ENCODE measurements at places on chromosomes 7 and 10.

- DNase-seq = no peak
Measured at GRCh38 chr10:73398024-73398423, 15.8 kb downstream of the ANXA7 start.

DNA sequence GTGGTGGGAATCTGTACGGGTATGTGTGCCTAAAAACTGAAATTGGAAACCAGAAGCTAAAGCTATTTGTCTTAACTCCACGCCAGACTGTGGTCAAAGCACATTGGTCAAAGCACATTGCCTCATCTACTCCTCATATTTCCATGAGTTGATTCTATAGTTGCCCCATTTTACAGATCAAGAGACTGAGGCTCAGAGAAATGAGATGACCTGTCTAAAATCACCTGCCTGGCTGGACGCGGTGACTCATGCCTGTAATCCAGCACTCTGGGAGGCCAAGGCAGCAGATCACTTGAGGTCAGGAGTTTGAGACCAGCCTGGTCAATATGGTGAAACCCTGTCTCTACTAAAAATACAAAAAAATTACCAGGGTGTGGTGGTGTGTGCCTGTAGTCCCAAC is 21.7 kb upstream of the MNX1 start:
- no peak for DNase-seq

DNA sequence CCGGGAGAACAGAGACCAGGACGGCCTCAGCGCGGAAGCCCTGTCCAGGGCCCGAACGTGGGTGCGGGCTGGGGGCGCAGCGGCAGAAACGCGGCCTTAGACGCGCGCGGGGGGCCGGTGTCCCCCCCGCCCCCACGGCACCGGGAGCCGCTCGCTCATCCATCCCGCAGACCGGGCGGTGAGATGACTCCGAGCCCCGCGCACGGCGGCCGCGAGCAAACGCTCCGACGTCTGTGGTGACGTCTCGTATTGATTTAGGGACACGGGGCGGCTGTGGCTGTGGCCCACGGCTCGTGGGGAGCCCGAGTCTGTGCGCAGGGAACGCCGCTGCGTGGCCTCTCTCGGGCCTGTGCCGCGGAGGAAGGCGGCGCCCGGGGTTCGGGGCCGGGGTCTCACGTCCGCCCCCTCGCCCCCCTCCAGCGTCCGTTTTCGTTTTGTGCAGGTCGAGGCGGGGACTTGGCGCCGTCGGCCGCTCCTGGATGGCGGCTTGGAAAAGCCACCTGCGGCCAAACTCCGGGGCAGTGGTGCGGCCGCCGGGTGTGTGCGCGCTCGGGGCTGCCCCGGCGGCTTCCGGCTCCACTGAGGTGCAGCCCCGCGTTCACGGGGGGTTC is 1.0 kb upstream of the NKX6-2 start:
- no peak for DNase-seq

- DNase-seq = no peak
Measured at GRCh38 chr7:81416659-81417058, 353.2 kb downstream of the HGF start.

DNA sequence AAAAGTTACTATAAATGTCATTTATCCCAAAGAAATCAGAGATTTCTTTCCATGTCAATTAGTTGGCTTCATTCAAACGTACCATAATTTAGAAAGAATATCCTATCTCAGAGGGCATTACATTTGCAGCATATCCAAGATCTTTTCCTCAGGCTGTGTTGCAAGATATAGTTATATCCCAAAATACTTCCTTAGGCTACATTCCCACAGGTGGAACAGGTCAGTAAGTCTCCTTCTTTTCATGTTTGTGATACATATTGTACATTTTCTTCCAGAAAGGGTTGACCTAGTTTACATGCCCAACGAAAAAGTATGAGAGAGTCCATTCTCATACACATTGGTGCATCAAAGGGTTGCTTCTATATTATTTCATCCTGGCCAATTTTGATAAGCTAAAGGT is 26.9 kb upstream of the VWA2 start:
- DNase-seq = no peak

- DNase-seq = no peak
Measured at GRCh38 chr10:14833106-14833505, 4.7 kb downstream of the CDNF start.

DNA sequence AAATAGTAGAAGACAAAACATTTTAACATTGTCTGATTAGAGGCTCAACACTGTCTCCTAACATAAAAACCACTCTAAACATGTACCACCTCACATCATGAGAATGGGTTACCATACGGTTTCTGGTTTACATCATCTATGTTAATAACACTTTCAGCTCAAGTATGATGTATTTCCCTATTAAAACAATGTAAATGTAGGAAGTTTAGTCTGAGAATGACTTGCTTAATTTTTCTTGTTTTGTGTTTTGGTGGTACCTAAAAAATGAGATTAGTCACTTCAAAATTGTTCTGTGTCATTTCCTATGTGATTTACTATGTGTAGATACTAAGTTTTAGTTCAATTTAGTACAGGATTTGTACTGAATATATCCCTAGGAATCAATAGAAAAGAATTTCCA is 195.8 kb upstream of the SEMA3C start:
- DNase-seq = no peak

DNA sequence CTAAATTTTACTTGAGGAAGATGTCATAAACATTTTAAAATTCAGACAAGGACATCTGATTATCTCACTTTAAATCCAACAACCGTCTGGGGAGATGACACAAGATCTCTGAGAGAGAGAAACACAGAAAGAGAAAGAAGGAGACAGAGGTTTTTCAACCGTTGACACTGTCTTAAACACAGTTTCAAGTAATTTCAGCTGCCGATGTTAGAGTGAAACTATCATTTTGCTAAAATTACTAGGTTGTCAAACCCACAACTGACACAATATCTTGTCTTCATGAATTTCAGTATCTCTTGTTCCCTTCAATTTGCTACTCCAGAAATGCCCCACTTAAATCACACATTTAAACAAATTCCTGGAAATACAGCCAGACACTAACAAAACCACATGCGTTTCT is 174.8 kb downstream of the RAPGEF5 start:
- no peak for DNase-seq

DNA sequence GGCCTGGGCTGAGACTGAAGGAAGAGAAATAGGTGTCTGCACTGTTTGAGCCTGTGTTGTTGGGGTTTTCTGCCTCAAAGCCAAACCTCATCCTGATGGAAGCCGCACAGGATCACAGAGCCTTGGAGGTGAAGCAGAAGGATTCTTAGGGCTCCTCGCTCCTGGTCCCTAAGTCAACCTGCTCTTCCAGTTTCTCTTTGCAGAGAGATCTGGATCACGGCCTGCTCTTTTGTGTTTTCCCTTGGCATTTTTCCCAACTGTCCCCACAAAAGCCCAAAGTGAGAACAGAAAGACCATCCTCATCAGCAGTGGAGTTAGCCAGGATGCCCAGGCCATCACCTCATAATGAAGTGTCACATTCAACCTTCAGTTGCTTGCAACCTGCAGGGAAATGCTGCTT is 20.3 kb upstream of the PPIA start:
- DNase-seq = no peak

- peak; percentile 40 for DNase-seq
Measured at GRCh38 chr10:29896053-29896452, 163.3 kb downstream of the JCAD start.

DNA sequence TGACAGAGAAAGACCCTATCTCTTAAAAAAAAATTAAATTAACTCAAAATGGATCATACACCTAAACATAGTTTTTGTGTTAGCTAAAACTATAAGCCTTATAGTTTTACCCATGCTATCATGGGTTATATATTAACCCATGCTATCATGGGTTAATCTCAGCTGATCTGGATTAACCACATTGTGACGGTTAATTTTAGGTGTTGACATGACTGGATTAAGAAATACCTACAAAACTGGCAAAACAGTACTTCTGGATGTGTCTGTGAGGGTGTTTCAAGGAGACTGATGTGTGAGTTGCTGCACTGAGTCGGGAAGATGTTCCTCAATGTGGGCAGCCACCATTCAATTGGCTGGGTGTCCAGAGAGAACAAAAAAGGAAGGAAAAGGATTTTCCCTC is 44.3 kb upstream of the FXYD4 start:
- DNase-seq = no peak

DNA sequence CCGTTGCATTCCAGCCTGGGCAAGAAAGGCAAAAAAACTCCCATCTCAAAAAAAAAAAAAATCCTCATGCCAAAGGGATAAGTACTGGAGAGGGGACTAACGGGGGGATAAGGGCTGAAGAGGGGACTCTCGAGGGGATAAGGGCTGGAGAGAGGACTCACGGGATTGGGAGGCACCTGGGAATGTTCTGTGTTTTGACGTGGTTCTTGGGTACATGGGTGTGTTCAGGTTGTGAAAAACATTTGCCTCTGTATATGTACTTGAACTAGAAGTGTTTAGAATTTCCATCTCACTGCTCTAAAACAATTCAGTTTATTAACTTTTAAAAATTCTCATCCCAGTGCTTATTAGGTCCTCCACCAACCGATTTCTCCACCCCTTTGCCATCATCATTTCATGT is 4.5 kb downstream of the FKBP6 start:
- DNase-seq = no peak

GRCh38 chr7:150567169-150567568 is at the start of gene GIMAP4:
Gene GIMAP4, plus strand, starts transcription at chr7:150567390. Its CDS starts 2,512 bp downstream, at chr7:150569902.
- no peak for DNase-seq

DNA sequence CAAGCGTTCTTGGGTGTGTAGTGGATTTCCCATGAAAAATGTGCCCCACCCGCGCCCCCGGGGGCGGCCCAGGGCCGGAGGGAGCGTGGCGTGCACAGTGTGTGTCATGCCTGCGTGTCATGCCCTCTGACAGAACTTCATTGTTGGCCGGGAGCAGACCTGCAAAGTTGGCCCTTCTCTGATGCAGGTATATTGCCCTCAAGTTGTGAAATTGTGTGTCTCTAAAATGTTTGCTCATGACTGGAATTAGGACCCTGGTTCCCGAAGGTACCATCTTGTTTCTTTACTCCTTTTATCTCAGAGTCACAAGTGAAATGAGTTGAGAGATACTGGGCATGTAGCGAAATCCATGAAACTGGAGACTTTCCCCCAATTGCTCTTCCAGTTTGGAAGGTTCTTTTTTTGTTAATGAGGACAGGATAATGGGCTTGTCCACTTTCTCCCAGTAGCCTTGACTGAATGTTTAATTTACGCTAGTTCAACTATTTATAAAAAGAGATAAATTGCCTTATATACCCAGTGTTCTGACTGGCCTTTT is 26.2 kb downstream of the ADK start:
- no peak for DNase-seq

DNA sequence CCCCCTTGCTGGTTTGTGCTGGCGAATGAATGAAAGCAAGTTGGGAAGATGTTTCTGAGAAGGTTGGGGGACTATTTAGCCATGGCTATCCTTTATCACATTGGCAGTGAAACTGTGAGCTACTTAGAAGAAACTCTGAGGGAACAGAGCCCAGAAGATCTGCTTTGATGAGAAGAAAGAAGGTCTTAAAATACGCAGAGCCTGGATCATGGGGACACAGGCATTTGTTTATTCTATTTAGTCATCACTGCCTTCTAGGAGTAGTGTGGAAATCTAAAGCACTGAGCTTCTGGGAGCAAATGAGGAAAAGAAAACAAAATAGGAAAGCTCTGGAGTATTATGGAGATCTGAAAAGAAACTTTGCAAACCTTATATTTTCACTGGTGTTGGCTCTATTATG is 28.5 kb downstream of the CPED1 start:
- no peak for DNase-seq

GRCh38 chr10:116744163-116744753 is 1.9 kb upstream of the HSPA12A start:
- no peak for DNase-seq

GRCh38 chr7:74343281-74344131 is 54.3 kb downstream of the CLIP2 start:
- DNase-seq = no peak

- peak; percentile 86 for DNase-seq
Measured at GRCh38 chr10:16828114-16828568, 10.9 kb upstream of the RSU1 start.
